Stimulated activated CD4-positive, alpha-beta T cell treated with anti-CD3 and anti-CD28 coated beads, Interleukin-12 subunit alpha, Interleukin-12 subunit beta, amount 100 ng/mL, for 24 hours (primary cell): ENCODE measurements at places on chromosomes 1 and 21.

- DNase-seq, result no peak
These were observed 138.6 kb upstream of the B3GALT2 start for GRCh38 chr1:193325042-193325441.

- no peak for DNase-seq
These were observed 75.4 kb downstream of the CACHD1 start for GRCh38 chr1:64545118-64545843.

GRCh38 chr1:7360526-7360925 lies 410.6 kb upstream of the VAMP3 start:
- DNase-seq, result no peak

- DNase-seq, result no peak
These were observed 33.7 kb downstream of the PSEN2 start for GRCh38 chr1:226903819-226904716.

DNA sequence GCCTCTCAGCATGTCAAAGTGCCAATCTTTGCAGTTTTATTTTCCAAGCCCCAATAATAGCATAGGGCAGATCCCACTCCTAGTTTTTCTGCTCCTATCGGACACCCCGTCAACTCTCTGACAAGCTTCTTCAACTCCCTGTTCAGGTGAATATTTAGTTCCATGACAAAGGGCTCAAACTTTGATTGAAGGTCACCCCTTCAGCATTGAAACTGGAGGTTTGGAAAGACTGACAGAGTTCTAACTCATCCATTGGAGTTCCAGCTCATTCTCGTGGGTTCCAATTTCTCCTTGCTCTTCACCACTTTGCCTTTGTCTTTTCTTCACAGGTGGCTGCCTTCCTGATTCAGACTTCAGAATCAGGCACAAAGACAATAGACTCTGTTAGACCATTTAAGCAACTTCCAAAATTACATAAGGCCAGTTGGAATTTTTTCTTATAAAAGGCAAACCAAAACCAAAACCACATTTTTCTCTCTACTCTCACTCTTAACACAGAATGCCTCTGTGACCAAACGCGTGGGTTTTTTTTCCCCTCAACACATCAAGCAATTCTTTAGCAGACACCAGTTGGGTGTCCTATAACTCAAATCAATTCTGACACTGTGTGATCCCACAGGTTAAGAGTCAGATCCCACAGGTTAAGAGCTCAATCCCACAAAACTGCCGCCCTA lies 169.3 kb upstream of the USP25 start:
- no peak for DNase-seq

DNA sequence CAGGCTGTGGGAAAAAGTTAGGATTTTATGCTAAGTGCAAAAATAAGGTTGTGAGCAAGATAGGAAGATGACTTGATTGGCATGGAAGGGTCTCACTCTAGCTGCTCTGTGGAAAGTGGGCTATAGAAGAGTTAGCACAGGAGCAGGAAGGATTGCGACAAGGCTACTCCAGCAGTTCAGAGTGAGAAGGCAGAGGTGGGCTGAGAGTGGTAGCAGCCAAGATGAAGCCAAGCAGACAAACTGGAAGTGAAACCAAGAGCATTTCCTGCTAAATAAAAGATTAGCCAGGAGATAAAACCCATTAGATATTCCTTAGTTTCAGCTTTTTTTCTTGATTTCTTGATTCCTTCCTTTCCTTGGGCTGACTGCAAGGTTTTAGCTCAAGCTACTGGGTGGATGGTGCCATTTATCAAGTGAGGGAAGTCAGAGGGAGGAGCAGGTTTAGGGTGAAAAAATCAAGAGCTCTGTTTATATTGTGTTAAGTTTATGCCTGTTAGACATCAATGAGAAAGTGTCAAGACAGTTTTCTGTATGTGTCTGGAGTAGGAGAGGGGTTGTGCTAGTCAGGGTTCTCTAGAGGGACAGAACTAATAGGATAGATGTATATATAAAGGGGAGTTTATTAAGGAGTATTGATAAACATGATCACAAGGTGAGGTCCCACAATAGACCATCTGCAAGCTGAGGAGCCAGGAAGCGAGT lies 33.1 kb upstream of the ZNF644 start:
- no peak for DNase-seq

DNA sequence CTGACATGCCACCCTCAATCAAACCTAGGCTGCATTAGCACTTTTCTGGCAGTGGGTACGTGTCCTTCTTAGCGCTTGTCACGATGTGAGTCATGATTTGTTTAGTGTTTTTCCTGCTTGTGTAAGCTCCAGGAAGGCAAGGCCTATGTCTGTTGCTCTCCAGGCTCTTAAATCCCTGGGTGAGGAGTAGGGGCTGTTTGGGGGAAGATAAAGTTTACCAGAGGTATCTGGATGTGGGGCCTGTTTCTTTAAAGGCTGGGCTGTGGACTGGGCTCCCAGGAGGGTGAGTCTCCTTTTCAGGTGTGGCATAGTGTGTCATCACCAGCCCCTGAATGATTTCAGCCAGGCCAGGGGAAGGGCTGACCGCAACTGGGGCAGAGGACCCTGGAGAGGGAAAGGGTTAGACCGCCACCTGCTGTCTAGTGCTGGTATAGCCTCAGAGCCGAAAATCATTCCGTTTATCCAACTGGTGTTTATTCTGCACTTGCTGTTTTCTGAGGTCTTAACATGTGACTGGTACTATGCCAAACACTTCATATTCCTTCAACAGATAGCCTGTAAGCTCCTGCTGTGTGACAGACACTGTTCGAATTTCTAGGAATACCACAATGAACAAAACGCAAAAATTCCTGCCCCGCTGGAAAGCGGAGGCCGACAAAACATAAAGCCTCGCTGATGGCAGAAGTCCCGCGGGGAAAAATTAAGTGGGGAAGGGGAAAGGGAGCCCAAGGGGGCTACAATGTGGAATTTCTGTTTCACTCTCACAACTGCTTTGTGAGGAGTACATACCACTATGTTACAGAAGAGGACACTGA lies 9.7 kb downstream of the SERINC2 start:
- peak; percentile 70 for DNase-seq

DNA sequence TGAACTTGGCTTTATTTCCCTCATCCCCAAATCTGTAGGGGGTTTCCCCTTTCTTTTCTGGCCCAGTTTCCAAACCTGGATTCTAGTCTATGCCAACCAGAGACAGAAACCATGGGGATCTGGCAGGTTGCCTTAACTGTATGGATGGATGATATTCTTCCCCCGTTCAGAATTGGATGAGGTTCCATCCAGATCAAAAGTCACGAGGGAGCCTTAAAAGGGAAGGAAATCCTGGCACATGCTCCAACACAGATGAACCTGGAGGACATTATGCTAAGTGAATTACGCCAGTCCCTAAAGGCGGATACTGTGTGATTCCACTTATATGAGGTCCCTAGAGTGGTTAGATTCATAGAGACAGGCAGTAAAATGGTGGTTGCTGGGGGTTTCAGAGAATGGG lies 124.4 kb downstream of the HUNK start:
- no peak for DNase-seq

GRCh38 chr1:111247125-111247838 lies 19.8 kb downstream of the CHI3L2 start:
- no peak for DNase-seq

GRCh38 chr1:70146488-70146887 lies 58.9 kb downstream of the LRRC40 start:
- no peak for DNase-seq

DNA sequence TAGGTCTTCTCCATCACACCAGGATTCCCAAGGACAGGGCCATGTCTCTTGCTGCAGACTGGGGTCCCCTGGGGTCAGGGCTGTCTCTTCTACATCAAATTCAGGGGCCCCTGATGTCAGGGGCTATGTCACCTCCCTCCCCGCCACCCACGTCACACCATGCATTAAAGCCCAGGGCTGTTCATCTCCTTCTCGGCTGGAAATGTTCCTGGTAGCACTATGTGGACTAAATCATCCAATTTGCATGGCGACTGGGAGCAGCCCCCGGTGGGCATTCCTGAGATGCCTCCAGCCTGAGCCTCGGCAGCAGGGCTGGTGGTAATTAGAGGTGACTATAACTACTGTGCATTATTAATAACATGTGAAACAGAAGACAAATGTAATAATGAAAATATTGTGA lies 151.7 kb upstream of the HMGB4 start:
- DNase-seq, result no peak

DNA sequence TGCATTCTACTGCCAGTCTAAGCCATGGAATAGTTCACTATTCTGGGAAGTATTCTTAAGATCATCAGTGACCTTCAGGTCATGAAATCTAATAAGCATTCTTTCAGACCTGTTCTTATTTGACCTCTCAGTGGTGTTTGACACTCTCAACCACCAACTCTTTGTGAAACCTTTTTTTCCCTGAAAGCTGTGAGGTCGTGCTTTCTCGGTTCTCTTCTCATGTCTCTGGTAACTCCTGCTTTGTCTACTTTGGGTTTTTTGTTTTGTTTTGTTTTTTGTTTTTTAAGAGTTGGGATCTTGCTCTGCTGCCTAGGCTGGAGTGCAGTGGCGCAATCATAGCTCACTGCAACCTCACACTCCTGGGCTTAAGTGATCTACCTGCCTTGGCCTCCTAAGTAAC lies 56.3 kb downstream of the POU2F1 start:
- no peak for DNase-seq

DNA sequence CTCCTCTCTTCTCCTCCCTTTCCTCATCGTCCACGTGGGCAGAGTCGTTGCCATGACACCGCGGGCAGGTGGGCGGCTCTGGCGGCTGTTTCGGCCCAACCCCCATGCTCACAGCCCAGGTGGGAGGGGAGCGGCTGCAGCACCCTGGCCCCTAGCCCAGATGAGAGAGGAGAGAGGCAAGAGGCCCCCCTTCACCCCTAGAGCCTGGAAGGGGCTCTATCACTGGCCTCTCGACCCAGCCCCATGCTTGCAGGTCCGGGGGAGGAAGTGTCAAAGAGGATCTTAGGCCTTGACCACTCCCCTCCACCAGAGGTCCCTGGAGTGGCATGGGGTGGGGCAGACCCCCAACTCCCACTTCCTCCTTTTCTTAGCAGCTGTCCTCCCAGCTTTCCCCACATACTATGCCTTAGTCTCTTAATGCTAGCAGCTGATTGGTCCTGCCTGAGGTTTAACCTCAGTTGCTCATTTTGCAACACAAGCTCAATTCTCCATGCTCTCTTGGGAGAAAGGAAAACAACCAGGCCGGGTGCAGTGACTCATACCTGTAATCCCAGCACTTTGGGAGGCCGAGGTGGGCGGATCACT lies 10.4 kb downstream of the DLGAP3 start:
- no peak for DNase-seq

- no peak for DNase-seq
These were observed 40.1 kb downstream of the AJAP1 start for GRCh38 chr1:4694492-4694891.

DNA sequence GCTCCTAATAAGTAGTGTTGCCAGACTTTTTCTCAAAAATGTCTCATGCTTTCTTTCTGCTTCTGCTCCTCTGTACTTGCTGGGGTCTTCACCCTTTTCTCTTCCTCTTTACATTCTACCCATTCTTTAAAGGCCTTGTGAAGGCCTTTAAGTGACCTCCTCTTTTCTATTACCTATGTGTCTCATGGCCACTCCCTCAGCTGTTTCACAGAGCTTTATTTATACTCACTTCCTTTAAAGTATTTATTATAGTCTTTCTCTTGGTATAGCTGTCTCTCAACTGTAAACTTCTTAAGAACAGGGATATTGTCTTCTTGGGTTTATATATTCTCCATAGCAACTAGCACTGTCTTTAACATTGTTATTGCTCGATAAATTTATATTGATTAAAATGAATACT lies 792 bp downstream of the GOLPH3L start:
- no peak for DNase-seq

DNA sequence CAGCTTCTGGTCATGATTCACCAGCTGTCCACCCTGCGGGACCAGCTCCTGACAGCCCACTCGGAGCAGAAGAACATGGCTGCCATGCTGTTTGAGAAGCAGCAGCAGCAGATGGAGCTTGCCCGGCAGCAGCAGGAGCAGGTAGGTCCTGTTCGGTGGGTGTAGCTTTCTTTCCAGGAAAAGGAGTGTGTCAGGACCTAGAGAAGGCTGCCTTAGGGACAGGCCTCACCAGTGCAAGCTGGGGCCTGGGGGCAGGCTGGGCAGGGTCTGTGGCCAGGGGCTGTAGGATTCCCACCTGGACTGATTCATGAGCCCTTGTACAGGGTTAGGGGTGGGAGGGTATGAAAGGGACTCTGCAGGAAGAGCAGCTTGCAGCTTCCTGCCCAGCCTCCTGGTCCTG lies 35.3 kb downstream of the ETNK2 start:
- no peak for DNase-seq

DNA sequence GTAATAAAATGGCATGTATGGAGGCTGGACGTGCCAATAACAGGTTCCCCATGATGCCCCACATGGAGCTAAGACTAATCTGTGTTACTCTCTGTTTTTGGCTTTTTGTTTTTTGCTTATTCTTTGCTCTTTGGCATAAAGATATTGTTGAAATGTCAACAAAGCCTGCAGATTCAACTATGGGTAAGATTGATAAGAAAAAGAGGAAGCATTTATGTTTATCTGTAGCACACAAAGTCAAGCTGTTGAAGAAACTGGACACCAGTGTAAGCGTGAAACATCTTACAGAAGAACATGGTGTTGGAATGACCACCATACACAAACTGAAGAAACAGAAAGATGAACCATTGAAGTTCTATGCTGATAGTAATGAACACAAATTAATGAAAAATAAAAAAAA lies 402.7 kb downstream of the LTN1 start:
- DNase-seq, result no peak

- DNase-seq, result no peak
These were observed 9.9 kb upstream of the MAPKAPK2 start for GRCh38 chr1:206674745-206675175.

DNA sequence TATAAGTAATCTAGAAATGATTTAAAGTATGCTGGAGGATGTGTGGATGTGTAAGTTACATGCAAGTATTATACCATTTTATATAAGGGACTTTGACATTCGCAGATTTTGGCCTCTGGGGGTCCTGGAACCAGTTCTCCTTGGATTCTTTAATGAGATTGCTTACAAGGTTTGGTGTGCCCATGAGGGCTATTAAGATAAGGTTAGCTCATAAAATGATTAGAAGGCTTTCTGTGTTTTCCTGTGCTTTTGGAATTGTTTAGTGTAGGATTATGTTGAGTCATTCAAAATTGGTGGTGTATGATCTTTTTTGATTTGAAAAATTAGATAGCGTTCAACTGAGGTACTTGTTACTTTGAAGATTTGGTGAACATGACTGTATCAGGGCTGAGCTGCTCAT lies 5.6 kb downstream of the USP25 start:
- DNase-seq, result no peak

DNA sequence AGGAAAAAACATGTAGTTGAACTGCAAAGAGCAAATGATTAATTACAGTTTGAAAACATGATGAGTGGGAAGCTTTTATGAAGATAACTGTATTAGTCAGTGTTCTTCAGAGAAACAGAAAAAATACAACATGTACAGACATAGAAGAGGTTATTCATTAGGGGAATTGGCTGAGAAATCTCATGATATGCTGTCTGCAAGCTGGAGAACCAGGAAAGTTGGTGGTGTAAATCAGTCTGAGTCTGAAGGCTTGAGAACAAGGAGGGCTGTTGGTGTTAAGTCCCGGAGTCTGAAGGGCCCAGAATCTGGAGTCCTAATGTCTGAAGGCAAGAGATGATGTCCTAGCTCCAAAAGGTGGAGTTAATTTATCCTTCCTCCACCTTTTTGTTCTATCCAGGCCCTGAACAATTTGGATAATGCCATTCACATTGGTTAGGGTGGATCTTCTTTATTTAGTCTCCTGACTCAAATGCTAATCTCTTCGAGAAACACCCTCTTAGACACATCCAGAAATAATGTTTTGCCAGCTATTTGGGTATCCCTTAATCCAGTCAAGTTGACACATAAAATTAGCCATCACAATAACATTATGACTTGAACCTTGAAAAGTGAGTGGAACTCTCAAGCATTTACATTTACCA lies 672.9 kb upstream of the PTBP2 start:
- DNase-seq, result no peak
